Sigmoid colon (tissue), 7 donors: ENCODE measurements at places on chromosomes 1 and 21. TPM values are rescaled to one million over a fixed set of nuclear protein-coding genes. Genes with fewer than 3 reads are reported as not detected.

DNA sequence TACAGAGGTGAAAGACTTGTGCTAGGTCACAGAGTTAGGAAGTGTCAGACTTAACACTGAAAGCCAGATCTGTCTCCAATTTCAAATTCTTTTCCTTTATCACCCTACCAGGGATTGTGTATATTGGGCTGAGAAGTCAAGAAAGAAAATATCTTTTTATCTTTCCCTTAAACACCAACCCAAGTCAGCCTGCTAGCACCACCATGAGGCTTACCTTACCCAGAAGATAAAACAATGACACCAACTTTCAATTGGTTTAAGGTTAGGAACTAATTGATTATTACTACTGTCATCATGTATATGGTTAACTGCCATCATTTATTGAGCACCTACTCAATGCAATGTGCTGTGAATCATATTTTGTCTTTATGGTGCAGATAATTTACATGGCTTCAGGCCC lies 178.9 kb upstream of the FOXD3 start:
- no peak for DNase-seq
- H3K4me1 ChIP-seq, result no peaks in the 10 kb centered on the region
- H3K27me3 ChIP-seq, result no peaks in the 10 kb centered on the region
- H3K27ac ChIP-seq, result no peak overlapping the region

- H3K27ac ChIP-seq, result peak overlapping the region; percentile 25
- H3K27me3 ChIP-seq, result no peaks in the 10 kb centered on the region
- H3K4me1 ChIP-seq, result no peaks in the 10 kb centered on the region
- H3K36me3 ChIP-seq, result peaks cover 53% of the 10 kb centered on the region
- H3K4me3 ChIP-seq, result no peak overlapping the region
These were observed 87.5 kb downstream of the RGL1 start for GRCh38 chr1:183892351-183892793.

DNA sequence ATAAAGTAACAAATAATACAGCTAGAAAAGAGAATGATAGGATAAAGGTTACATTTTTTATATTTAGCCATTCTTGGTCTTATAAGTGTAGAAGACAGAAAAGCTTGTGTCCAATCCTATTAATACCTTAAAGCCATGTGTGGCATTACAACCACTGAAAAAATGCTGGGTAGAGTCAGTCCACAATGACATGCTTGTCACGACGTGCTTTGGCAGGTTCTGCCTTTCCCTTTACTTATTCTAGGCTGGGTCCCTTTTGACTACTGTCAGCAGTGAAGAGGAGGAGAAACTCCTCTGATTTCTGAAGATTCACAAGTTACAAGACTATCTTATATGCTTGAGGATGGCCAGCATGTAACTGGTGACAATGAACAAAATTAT lies 14.6 kb upstream of the AIM2 start:
- H3K4me3 ChIP-seq, result no peak overlapping the region
- H3K4me1 ChIP-seq, result no peaks in the 10 kb centered on the region
- H3K36me3 ChIP-seq, result no peaks in the 10 kb centered on the region
- H3K27me3 ChIP-seq, result no peaks in the 10 kb centered on the region

GRCh38 chr1:214009423-214010196 lies 21.8 kb downstream of the PROX1 start:
- no peaks in the 10 kb centered on the region for H3K4me1 ChIP-seq
- H3K4me3 ChIP-seq, result no peak overlapping the region
- no peak overlapping the region for H3K27ac ChIP-seq
- H3K27me3 ChIP-seq, result no peaks in the 10 kb centered on the region
- H3K36me3 ChIP-seq, result no peaks in the 10 kb centered on the region
- no peak for DNase-seq

DNA sequence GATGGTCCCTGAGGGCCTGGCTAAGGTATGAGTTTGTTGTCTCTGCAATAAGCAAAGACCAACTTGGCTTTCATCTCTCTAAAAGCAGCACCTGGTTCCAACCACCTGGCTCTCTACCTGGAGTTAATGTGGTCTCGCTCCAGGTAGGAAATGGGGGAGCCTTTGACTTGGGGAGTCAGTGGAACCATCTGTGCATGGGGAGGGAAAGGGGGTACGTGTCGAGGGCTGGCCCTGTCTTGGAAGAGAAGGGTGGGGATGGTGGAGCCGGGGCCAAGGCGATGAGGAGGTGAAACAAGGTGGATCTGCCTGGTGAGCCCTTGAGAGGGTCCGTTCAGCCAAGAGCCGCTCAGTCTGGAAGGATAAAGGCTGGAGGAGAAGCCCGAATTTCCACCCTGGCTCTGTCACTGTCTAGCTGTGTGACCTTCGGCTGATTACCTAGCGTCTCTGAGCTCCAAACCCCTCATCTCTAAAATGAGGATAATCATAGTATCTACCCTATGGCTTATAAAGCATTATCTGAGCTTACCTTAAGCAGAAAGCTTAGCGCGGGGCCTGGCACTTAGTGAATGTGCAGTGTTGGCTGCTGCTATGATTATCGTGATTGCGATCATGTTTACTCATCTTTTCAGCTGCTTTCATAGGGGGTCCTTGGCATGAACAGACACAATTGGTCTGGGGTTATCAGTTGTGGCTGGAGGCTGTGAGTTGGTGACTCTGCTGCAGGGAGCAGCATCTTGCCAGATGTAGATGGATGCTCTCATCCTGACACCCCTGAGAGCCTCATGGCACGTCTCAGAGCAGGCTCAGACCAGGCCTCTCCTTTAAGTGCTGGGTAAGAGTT lies 78.7 kb downstream of the ACTL8 start:
- no peak overlapping the region for H3K27ac ChIP-seq
- no peaks in the 10 kb centered on the region for H3K27me3 ChIP-seq
- no peak overlapping the region for H3K4me3 ChIP-seq
- H3K36me3 ChIP-seq, result no peaks in the 10 kb centered on the region

- no peak for DNase-seq
- H3K4me1 ChIP-seq, result no peaks in the 10 kb centered on the region
- no peaks in the 10 kb centered on the region for H3K36me3 ChIP-seq
- no peak overlapping the region for H3K4me3 ChIP-seq
- H3K27me3 ChIP-seq, result no peaks in the 10 kb centered on the region
These were observed 59.4 kb downstream of the AK5 start for GRCh38 chr1:77341195-77341594.

DNA sequence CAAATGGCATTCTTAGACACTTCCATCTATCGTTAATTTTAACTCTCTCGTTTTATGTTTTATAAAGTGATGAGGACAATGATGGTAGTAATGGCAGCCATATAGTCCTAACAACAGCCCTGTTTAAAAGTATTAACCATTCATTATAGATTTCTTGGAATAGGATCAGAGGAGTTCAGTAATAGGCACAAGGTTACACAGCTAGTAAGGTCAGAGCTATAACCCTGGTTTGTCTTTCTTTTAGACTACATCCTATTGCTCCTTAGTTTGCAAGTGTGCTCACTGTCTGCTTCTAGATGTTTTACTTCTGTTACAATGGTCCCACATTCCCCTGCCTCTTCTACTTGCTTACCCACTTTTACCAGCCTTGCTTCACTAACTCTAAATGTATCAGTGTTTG lies 50.9 kb downstream of the TLCD4 start:
- H3K4me1 ChIP-seq, result peaks cover 14% of the 10 kb centered on the region
- H3K4me3 ChIP-seq, result no peak overlapping the region
- no peak overlapping the region for H3K27ac ChIP-seq
- H3K27me3 ChIP-seq, result no peaks in the 10 kb centered on the region
- H3K36me3 ChIP-seq, result peaks cover 9% of the 10 kb centered on the region

DNA sequence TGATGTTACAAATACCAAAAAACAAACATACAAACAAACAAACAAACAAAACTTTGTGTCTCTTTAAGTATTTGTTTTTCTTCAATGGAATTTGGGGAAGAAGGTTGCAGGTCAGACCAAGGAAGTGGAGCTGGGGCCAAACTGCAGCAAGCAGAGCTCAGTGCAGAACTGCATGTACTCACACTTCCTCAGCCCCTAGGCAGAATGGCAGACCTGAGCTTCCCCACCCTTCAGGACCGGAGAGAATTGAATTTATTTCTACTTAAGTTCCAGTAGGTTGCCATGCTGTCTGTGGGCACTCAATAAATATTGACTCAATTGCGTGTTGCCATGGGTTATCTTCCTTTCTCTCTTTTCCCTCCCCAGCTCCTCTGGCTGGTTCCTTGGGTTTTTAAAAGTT lies 173.6 kb downstream of the PTGER3 start:
- no peaks in the 10 kb centered on the region for H3K4me1 ChIP-seq
- H3K36me3 ChIP-seq, result no peaks in the 10 kb centered on the region
- H3K27ac ChIP-seq, result no peak overlapping the region
- no peak overlapping the region for H3K4me3 ChIP-seq

DNA sequence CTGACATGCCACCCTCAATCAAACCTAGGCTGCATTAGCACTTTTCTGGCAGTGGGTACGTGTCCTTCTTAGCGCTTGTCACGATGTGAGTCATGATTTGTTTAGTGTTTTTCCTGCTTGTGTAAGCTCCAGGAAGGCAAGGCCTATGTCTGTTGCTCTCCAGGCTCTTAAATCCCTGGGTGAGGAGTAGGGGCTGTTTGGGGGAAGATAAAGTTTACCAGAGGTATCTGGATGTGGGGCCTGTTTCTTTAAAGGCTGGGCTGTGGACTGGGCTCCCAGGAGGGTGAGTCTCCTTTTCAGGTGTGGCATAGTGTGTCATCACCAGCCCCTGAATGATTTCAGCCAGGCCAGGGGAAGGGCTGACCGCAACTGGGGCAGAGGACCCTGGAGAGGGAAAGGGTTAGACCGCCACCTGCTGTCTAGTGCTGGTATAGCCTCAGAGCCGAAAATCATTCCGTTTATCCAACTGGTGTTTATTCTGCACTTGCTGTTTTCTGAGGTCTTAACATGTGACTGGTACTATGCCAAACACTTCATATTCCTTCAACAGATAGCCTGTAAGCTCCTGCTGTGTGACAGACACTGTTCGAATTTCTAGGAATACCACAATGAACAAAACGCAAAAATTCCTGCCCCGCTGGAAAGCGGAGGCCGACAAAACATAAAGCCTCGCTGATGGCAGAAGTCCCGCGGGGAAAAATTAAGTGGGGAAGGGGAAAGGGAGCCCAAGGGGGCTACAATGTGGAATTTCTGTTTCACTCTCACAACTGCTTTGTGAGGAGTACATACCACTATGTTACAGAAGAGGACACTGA lies 9.7 kb downstream of the SERINC2 start:
- no peak overlapping the region for H3K4me3 ChIP-seq
- H3K27me3 ChIP-seq, result no peaks in the 10 kb centered on the region
- DNase-seq, result peak; percentile 76
- no peaks in the 10 kb centered on the region for H3K4me1 ChIP-seq
- no peaks in the 10 kb centered on the region for H3K36me3 ChIP-seq

DNA sequence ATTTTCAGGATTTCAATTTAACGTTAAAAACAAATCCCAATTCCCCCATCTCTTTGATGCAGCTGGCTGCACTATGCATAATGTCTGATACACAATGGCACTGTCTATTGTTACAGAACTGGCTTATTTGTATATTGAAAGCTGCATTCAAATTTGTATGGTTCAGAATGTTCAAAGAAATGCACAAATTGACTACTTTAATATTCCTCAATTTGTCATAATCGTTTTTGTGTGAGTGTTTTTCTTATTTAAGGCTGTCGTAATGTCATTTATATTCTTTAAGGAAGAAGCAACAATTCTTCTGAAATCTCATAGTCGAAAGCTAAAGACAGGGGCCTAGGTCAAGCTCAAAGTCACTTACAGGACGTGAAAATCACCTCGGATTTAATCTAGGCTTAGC lies 341.4 kb upstream of the ZRANB2 start:
- H3K36me3 ChIP-seq, result no peaks in the 10 kb centered on the region
- H3K27me3 ChIP-seq, result no peaks in the 10 kb centered on the region
- DNase-seq, result no peak
- H3K4me3 ChIP-seq, result no peak overlapping the region
- no peak overlapping the region for H3K27ac ChIP-seq

DNA sequence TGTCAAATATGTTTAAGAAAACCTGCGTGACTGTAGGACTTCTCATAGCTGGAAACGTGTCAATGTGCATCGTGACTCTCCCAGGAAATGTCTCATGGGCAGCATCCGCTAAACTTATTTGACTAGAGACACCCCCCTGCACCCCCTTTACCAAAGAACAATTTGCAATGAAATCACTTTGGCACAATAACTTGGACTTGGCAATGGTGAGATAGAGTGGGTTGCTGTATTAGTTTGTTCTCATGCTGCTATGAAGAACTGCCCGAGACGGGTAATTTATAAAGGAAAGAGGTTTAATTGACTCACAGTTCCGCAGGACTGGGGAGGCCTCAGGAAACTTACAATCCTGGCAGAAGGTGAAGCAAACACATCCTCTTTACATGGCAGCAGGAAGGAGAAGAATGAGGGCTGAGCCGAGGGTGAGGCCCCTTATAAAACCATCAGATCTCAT lies 13.8 kb downstream of the CLDN14 start:
- H3K36me3 ChIP-seq, result no peaks in the 10 kb centered on the region
- peaks cover 16% of the 10 kb centered on the region for H3K27me3 ChIP-seq
- no peak for DNase-seq
- no peaks in the 10 kb centered on the region for H3K4me1 ChIP-seq
- no peak overlapping the region for H3K27ac ChIP-seq

DNA sequence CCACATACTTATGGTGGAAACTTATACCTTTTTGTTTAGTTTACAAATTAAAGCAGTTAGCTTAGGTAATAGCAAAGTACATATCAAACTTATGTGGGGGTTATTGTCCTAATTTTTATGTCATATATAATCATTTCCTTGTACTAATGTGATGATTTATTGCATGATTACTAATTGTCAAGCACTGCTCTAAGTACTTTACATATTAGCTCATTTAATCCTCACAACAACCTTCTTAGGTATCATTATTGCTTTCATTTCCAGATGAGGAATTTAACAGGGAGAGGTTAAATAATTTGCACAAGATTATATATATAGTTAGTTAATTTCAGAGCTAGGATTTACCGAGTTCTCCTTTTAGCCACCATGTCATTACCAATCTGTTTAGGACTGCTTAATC lies 11.9 kb upstream of the SSX2IP start:
- H3K27me3 ChIP-seq, result no peaks in the 10 kb centered on the region
- H3K36me3 ChIP-seq, result no peaks in the 10 kb centered on the region
- no peak for DNase-seq
- H3K27ac ChIP-seq, result peak overlapping the region; percentile 85

DNA sequence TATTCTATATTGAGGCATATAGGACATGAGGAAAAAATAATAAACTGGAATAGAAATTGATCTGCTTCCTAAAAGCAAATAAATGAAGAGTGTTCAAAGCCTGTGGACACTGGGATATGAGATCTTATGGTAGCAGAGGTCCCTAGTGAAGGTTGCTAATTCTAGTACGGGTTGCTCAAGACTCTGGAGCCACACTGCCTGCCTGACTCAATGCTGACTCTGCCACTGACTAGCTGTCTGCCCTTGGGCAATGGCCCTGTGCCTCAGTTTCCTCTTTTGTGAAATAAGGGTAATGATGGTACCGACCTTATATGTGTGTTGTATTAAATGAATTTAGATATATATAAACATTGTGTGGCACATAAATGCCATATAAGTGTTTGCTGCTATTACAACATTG lies 59.0 kb upstream of the C1orf53 start:
- H3K27ac ChIP-seq, result no peak overlapping the region
- H3K27me3 ChIP-seq, result no peaks in the 10 kb centered on the region
- H3K4me3 ChIP-seq, result no peak overlapping the region
- no peaks in the 10 kb centered on the region for H3K36me3 ChIP-seq
- no peaks in the 10 kb centered on the region for H3K4me1 ChIP-seq

The SPRR2E gene
- total RNA-seq, result not detected

The IL20 gene
- not detected for total RNA-seq
